ENCODE measurements at places on chromosomes 7 and 10.

DNA sequence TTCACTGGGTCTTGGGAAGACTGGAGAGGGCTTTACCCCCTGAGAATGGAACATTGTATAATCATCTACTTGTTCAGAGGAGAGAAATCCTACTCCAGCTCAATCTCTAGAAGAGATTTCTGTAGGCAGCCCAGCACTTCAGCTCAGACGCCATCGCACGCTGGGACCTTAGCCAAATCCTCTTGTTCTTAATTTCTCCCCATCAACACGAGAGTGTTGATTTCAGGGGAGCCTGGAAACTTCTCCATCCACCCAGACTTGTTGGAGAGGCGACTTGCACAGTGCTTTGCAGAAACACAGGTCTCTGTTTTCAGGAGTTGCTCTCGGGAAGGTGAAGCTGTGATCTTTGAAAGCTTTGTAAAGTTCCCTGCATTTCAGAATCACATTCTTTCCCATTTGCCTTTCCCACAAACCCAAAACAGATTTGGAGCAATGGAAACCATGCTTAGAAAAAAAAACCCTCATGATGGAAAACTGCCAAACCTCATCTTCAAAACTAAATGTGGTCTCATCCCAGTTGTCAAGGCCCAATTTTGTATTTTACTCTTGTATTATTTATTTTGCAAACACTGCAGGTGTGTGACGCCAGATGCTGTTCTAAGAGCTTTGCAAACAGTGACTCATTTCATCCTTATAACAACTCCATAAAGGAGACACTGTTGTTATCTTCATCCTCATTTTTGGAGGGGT lies 60.9 kb downstream of the CALML3 start:
- DNase-seq, result no peak

GRCh38 chr10:1148855-1149605 lies 92.8 kb downstream of the WDR37 start:
- no peak for DNase-seq

DNA sequence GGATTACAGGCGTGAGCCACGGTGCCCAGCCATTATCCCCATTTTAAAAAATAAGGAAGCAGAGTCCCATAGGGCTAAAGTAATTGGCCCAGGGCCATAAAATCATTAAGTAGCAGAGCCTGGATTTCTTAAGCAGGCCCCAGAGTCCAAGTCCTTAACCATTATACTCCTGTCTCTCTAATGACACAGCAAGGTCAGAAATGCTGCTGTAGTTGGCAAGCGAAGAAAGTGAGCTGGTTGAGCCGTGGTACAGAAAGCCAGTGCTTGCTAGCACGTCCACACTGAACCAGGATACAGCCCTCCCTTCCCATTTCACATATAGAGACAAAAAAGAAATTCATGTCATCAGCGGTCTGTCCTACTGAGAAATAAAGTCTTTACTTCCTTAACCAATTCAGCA lies 562.7 kb downstream of the GALNT17 start:
- DNase-seq, result no peak

DNA sequence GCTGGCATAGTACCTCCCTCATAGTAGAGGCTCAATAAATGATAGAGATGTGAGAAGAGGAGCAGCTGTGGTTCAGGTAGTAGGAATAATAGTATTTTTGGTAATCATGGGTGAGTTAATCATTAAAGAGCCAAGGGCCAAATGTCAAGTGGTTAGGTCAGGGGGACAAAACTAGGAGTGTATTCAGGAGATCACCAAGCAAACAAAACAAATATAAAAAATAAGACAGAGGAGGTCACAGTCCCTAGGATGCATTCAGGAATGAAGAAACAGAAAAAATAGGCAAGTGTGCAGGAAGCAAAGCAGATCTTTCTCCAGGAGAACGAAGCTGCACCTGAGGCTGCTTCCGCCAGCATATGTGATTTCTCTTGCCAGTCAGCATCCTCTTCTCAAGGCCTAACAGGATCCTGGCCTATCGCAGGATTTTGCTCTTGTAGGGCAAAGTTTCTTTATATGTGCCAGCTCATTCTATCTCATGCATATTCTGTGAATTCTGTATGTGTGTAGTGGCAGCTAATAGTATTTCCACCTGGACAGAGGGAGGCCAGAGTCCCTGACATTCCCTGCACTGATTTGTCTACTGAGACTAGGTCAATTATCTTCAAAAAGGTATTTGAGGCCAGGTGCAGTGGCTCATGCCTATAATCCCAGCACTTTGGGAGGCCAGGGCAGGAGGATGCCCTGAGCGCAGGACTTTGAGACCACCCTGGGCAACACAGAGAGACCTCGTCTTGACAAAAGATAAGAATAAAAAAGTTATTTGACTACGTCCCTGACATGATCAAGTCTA lies 82.7 kb downstream of the AKR1D1 start:
- no peak for DNase-seq

GRCh38 chr7:24440892-24441291 lies 132.4 kb upstream of the PALS2 start:
- DNase-seq, result no peak

GRCh38 chr7:15016766-15017165 lies 114.2 kb upstream of the DGKB start:
- DNase-seq, result no peak
